ENCODE measurements at places on chromosomes 13 and 19.
A peak's percentile ranks its signal among the peaks of the same experiment; 100 is the strongest.

DNA sequence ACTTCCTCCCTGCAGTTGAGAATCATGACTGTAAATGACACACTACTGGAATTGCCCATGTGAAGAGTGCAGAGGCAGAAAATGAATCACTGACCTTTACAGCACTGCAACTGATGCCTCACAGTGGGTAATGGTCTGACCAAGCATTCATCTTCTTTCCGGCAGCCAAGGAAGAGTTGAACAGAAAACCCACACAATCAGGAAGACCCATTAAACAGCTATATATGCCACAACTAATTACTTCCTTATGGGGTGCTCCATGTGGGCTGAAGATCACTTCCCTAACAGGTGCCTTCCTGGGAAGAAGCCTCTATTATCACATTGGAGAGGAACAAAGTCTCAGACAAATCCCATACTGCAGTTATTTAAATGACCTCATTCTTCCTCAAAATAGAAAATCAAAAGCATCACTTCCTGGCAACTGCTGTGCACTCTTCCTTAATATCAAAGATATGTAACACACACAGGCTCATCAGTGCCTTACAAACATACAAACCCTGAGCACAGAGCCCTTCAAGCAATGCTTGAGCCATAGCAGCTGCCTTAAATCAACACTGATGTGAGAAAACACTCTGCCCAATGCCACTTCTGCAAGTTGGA is 45.8 kb downstream of the RUBCNL start:
- no peak for DNase-seq

GRCh38 chr13:113046883-113047244 is 58.7 kb upstream of the F7 start:
- DNase-seq, result peak; percentile 4

DNA sequence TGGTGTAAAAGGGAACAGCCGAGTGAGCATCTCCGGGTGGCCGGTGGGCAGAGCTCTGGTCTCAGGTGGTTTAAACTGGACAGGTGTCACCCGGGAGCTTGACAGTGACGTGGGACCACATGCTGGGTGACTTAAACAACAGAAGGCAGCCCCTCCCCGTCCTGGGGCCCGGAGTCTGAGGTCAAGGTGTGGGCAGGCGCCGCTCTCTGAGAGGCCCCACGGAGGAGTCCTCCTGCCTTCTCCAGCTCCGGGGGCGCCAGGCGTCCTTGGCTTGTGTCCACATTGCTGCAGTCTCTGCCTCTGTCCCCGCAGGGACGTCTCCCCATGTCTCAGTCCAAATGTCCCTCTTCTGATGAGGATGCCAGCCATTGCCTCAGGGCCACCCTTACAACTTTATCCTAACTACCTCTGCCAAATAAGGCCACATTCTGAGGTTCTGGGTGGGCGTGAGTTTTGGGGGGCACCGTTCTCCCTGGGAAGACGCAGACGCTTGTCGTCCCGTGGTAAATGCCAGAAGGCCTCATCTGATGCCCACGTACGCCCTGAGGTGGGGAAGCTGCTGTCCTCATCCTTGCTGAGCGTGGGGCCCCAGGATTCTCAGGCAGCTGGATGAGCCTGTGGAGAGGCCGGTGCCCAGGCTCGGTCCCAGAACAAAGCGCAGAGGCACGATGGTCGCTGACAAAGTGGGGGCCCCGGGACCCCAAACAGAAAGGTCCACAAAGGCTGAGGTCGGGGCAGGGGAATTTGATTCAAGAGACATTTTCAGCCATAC is 12.9 kb downstream of the GZMM start:
- no peak for DNase-seq

GRCh38 chr13:88196106-88196505 is 524.9 kb downstream of the SLITRK5 start:
- no peak for DNase-seq

- no peak for DNase-seq
These were observed 526.9 kb downstream of the MYO16 start for GRCh38 chr13:109156181-109156935.

DNA sequence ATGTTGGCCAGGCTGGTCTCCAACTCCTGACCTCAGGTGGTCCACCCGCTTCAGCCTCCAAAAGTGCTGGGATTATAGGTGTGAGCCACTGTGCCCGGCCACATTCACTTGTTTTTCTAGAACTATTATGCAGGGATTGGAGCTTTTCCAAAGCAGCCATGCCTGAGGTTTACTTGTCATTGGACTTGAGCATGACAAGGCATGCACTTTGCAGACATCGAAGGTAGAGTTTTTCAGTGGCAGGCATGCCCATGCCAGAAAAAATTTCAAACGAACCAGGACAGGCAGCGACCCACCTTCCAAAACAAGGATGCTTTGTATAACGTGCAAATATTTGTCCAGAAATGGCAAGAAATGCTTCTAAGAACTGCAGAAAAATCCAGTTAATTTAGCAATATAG is 17.7 kb downstream of the PNMA8A start:
- no peak for DNase-seq

DNA sequence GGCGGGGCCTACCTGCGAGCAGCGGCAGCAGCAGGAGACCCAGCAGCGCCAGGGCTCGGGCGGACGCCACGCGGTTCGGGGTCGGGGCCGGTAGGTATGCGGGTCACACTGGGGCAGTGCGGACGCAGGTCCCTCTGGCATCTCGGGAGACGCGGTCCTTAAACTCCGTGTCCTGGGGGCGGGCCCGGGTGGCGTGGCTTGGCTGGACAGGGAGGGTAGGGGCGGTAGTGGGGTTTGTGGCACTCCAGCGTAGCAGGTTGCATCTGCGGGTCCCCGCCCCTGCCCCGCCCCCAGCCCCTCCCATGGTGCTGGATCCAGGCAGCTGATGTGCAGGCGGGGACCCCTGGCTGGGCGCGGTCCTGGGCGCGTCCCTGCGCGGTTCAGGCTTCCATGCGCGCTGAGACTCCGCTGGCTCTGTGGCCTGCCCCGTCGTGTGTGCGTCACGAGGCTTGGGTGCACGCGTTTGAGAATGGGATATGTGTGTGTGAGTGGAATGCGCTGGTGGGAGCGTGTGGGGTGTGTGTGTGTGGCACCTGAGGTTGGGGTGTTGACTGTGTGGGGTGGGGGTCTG is 96.1 kb downstream of the WTIP start:
- DNase-seq, result no peak

DNA sequence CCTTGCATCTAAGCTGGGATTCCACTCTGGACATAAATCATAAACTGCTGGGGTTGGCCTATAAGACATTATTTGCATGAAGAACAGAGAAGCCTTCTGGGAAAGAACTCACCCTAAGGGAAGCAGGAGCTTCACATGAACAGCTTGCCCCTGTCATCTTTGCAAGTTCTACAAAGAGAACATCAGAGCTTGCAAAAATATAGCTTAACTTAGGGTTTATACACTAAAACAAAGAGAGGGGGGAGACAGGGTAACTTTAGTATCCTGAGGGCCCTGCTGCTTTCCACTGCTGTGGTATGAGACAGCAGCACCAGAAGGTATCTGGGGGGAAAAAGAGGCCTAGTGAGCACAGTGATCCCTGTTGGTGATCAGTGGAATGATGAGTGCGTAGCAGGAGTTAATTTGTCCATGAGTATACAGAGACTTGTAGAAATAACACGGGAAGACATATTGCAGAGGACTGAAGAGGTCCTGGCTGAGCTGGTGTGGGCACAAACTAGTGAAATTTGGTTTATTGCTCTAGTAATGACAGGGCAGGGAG is 116.1 kb upstream of the TSC22D1 start:
- no peak for DNase-seq

- no peak for DNase-seq
These were observed 6.1 kb downstream of the DOCK6 start for GRCh38 chr19:11256189-11256588.

GRCh38 chr19:15680478-15681322 is 7.8 kb downstream of the CYP4F12 start:
- no peak for DNase-seq

GRCh38 chr13:33172400-33172799 is 113.2 kb downstream of the STARD13 start:
- DNase-seq, result no peak

DNA sequence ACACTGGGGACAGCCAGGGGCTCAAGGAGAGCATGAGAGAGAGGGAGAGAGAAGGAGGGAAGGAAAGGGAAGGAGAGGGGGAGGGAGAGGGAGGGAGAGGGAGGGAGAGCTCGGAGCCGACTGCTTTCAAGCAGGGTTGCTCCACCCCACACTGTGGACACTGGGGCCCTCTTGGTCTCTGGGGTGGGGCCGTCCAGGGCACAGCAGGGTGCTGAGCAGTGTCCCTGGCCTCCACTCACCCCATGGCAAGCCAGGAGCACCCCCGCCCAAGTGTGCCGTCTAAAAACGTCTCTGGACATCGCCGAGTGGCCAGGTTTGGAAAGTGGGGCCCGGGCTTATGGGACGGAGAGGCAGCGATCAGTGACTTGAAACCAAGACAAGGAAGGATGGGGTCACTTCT is 20.9 kb downstream of the DPP9 start:
- no peak for DNase-seq

- DNase-seq, result peak; percentile 90
These were observed at the start of gene NECTIN2 for GRCh38 chr19:44845612-44846454. Gene NECTIN2 (plus strand): TSS chr19:44846297. CDS start chr19:44846526, 229 bp downstream.

- no peak for DNase-seq
These were observed 34.7 kb downstream of the BRD4 start for GRCh38 chr19:15297416-15298224.

DNA sequence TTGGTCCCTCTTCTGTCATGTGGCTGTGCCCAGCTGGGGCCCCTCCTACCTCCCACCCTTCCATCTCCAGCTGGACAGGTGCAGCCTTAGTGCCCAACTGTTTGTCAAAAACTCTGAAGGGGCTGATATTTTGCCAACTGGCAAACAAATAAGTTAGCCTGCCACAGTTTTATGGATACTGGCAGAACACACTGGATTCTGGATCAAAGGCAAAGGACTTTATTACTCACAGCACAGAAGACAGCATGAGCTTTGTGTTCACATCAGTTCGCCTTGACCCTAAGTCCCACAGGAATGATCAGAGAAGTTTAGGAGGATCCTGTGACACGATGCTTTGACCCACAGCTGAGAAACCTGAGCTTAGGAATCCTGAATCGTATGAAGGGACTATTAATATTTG is 16.4 kb downstream of the KLK2 start:
- DNase-seq, result no peak

GRCh38 chr13:112562786-112563383 is 25.1 kb downstream of the TUBGCP3 start:
- no peak for DNase-seq

DNA sequence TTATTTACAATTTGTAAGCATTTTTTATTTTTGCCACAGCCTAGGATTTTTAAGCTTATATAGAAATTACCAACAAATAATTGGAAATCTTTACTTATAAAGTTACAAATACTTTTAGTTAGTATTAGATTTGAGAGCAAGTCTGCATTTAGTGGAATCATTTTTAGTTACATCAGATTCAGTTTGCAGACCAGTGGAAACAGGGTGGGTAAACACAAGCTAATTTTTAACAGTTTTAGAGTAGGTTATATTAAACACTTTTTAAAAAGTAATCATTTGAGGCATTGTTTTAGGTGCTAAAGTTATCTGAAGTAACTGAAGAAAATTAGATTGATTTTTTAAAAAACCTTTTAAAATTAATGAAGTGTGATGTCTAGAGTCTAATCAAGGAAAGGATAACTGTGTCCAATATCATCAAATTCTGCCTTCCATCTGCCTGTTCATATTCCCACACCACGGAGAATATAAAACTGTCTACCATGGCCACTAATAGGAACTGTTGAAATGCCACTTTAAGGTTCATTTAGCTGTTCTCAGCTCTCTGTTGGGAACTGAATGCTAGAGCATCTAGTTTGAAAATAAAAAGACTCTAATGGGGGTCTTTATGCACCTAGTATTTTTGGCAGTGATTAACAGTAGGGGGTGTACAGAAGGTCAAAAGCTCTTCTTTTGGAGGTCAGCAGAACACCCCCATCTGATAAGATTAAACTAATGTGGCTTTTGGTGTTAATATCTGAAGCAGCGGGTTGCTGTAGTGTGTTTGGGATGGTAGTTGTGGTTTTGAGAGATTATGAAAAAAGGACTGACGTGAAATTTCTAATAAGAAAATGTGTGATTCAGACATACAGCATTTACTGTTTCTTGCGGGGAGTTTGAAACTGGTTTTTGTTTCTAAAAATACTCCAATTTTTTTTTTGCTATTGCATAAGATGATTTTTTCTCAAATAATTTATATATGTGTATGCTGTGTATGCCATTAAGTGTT is 66.5 kb downstream of the NDFIP2 start:
- DNase-seq, result no peak

GRCh38 chr19:525029-525428 is 6.5 kb upstream of the CDC34 start:
- DNase-seq, result no peak

- DNase-seq, result no peak
These were observed 37.3 kb upstream of the PEPD start for GRCh38 chr19:33558856-33559255.

DNA sequence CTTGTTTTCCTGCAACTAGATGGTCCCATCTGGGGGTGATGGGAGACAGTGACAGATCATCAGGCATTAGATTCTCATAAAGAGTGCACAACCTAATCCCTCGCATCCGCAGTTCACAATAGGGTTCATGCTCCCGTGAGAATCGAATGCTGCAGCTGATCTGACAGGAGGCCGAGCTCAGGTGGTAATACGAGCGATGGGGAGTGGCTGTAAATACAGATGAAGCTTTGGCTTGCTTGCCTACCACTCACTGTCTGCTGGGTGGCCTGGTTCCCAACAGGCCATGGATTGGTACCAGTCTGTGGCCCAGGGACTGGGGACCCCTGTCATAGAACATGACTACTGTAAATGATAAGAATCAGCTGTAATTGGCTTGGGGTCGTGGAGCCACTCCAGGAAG is 28.0 kb downstream of the WDR88 start:
- no peak for DNase-seq

DNA sequence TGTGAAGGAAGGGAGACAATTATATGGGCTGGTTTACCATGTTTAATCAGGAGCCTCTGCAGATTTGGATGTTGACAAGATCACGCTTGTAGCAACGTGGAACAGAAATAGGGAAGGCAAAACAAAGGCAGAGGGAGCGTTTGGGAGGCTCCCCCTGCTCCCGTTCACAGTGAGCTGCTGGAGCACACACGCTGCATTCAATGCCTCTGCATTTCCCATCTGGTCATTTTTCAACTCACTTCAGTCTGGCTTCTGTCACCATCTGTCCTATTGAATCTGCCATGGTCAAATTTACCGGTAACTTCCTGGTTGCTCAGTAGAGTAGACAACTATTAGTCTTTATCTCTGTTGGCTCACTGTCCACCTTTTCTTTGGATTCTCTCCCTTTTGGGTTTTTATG is 91.0 kb downstream of the NHLRC3 start:
- DNase-seq, result no peak

DNA sequence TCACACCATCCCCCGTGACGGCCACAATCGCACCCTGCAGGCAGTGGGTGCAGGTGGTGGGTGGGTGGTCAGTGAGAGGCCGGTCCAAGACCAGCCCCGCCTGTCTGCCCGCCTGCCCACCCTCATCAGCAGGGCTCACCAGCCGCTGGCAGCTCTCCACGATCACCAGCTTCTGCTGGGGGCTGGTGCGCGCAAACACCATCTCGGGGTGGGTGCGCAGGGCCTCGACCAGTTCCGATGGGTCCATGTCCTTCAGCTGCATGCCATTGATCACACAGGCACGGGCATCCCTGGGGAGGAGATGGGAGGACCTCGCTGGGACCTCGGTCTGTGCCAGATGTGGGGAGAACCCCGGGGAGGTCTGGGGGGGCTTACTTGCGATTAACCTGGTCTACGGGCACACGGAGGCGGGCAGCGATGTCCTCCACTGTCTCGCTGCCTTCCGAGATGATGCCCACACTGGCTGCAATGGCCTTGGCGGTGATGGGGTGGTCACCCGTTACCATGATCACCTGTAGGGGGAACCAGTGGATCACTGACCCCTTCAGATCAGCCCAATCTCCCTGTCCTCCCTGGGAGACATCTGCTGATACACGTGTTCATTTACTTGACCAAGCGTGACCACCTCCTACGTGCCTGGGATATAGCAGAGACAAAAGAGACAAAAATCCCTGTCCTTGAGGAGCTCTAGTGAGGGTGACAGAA is 8.0 kb downstream of the ATP4A start:
- no peak for DNase-seq

Data from head of caudate nucleus (tissue), 42 donors.